Activated T-helper 1 cell treated with Interleukin-2 at 50 U/mL for 16 hours (primary cell): ENCODE measurements at places on chromosomes 6 and 20.

GRCh38 chr6:46219661-46220060 lies 48.9 kb upstream of the ENPP5 start:
- DNase-seq = no peak

DNA sequence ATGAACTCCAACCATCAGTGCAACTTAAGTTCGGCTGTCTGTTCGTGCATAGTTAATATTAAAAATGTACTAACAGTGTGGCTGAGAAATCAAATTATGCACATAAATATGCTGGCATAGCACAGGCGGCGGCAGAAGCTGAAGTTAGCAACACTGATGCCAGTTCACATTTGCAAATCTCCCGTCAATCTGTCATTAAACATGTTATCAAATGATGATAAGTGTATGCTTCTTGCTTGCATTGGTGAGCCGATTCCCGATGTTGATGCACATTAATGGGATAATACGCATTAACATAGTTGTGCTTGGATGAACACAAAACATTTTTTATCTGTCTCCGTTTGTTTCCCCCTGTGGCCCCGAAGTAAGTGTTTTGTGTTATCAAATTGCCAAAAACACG lies 309.4 kb downstream of the ZNF217 start:
- no peak for DNase-seq

DNA sequence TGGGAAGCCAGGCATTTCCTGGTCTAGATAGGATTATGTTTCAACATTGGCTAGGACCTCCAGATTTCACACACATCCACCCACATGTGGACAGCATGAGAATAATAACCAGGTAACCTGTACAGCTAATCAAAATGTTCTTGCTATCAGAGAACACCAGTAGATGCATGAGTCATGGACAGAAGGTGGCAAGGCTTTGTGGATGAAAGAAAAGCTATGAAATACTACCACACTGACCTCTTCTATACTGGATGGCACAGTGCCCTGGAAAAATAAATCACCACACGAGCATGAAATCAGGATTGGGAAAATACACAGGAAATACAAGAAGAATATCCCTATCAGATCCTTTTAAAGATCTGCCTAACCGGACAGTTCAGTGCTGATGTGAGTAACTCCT lies 113.0 kb downstream of the GMDS start:
- no peak for DNase-seq

GRCh38 chr6:166058064-166058739 lies 109.4 kb downstream of the TBXT start:
- DNase-seq = no peak

- DNase-seq = no peak
Observed at GRCh38 chr6:82534876-82535275, 171.3 kb downstream of the TPBG start.

- no peak for DNase-seq
Observed at GRCh38 chr6:84050408-84050807, 16.8 kb downstream of the MRAP2 start.

GRCh38 chr6:144094731-144095133 lies 641 bp downstream of the SF3B5 start:
- DNase-seq = no peak

DNA sequence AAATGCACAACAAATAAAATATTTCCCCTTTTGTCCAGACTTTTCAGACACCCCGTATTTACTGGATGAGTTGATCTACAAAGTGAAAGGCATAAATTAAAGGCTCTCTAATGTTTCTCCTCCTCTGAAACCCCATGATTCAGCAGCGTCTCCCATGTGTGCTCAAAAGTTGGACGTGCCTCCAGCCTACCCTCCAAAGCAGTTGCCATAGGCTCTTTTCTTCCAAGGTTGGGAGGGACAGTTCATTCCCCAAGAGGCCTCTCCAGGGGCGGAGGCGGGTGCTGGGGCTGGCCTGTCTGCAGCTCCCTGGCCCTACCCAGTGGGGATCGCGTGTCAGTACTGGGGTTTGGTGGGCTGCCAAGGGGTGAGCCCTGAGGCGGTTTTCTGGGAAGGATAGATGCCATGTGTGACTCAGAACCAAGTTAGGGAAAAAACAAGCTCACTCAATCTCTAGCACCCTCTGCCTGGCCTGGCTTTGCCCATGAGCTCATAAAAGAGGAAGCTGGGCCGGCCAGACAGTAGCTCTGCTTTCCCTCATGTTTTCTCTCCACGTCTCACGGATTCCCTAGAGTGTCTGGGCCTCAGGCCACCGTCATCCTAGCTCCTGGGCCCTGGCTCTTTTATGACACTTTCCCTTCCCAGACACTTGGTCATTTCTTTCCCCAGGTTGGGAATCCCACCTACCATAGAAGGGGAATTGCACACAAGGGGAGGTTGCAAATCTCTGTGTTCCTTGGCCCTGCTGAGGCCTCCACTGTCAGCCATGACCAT lies 8.0 kb upstream of the IER3 start:
- no peak for DNase-seq

DNA sequence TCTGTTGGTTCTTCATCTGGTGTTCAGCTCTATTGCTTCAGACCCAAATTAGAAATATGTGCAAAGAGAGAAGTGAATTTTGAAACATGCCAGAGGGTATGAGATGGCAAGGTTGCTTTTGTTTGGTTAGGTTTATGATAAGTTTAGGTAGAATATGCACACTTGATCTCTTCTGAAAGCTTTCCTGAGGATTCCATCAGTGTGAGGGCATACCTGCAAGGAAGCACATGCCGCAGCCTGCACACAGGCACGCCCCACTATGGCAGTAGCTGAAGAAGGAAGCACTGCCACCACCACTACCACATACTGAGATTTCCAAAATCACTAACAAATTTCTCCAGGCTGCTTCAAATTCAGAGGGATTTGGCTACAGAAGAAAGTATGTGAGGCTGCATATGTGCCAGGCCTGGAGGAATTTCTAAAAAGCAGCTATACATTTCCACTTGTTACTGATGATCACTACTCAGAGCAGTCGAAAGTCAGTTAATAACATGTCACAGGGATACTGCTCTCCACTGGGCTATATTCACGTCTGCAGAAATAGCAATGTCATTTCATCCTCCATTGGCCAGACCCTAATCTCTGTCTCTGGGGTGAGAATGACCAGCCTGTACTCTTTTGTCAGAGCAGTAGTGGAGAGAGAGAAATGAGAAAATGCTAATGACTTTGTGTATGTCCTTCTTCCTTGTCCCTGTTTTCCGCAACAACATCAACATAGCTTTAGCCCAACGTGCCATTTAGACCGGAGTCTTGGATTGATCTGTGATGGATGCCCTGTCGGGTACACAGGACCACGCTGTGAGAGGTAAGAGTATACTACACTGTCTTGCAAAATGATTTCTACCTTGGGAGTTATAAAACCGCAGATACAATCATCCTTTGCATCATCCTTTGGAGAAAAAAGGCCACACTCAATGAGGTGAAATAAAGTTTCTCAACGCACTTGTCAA lies 396.7 kb downstream of the LAMA2 start:
- DNase-seq = no peak

GRCh38 chr6:26329763-26330511 lies 35.1 kb upstream of the BTN3A2 start:
- no peak for DNase-seq

DNA sequence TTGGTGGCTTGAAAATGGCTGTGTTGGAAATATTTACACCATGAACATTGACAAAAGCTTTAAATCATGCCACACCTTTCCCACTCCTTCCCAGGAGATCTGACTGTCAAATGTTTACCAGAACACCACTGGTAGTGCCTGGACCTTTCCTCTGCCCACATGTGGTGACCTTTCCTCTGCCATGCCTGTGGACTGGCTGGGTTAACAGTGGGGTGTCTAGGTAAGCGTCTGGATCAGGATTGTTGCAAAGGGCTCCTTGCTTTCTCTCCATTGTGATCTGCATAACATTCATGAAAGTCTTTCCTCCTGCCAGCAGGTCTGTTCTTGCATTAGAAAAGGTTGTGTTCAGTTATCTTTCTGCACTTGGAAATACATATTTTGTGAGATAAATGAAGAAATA lies 572.7 kb downstream of the DHX35 start:
- DNase-seq = no peak

GRCh38 chr6:69915346-69915745 lies 49.0 kb downstream of the COL19A1 start:
- DNase-seq = no peak

DNA sequence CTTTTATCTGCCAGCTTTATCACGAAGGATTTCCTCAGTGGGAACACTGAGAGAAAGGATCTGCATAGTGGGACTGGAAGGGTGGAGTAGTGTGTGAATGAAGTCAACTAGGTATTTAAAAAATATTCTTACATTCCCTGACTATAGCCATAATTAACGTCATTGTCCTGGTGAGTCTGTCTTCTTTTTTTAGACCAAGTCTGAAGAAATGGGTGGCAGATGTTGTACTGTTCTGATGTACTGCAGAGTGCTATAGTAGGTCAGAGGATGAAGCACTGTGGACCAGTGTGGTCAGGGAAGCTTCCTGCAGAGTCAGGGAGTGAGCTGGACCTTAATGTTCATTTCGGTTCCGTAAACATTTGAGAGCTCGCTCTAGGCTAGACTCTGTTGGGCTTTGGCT lies 11.9 kb downstream of the TULP4 start:
- no peak for DNase-seq

DNA sequence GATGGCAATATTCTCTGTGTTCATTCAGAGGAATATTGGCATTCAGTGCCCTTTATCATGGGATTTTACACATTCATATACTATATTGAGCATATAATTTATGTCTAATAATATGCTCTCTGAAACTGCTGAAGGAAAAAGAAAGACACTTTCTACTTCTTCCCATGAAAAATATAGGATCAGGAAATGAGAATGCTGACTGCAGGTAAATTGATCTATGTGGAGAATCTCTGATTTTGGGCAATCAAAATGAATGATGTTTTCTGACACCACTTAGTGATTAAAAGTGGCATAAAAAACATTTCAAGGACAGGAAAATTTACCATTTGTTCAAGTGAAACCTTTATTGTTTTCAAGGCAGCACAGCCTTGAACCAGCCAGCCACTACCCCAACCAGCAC lies 260.1 kb upstream of the STXBP5 start:
- no peak for DNase-seq

- no peak for DNase-seq
Observed at GRCh38 chr6:39934131-39934757, at the start of gene MOCS1. Gene MOCS1, minus strand, starts transcription at chr6:39934462. Its CDS starts 45 bp downstream, at chr6:39934417.

DNA sequence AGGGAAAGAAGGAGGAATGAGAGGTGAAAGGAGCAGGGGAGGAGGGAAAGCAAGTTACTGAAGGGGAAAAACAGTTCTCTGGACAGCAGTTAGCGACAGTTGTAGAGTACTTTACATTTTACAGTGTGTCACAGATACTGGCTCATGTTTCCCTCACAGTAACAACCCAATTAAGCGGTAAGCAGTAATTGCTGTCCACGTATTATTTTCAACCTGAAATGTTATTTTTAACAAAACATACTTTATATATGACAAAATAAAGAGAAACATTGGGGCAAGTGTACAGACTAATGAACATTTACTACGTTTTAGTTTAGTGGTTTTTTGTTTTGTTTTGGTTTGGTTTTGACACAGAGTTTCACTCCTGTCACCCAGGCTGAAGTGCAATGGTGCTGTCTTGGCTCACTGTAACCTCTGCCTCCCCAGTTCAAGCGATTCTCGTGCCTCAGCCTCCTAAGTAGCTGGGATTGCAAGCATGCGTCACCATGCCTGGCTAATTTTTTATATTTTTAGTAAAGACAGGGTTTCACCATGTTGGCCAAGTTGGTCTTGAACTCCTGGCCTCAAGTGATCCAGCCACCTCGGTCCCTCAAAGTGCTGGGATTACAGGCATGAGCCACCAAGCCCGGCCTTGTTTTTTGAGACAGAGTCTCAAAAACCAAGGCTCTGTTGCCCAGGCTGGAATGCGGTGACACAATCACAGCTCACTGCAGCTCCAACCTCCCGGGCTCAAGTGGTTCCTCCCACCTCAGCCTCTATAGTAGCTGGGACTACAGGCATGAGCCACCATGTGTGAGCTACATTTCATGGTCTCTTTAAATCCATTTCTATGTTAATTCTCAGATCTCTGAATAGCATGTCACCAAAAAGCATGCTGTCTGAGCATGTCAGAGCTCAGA lies 22.6 kb upstream of the BTN3A2 start:
- DNase-seq = no peak

GRCh38 chr20:35116258-35116657 lies 23.7 kb upstream of the TRPC4AP start:
- DNase-seq = no peak

GRCh38 chr6:88539295-88539764 lies 373.2 kb upstream of the CNR1 start:
- no peak for DNase-seq

DNA sequence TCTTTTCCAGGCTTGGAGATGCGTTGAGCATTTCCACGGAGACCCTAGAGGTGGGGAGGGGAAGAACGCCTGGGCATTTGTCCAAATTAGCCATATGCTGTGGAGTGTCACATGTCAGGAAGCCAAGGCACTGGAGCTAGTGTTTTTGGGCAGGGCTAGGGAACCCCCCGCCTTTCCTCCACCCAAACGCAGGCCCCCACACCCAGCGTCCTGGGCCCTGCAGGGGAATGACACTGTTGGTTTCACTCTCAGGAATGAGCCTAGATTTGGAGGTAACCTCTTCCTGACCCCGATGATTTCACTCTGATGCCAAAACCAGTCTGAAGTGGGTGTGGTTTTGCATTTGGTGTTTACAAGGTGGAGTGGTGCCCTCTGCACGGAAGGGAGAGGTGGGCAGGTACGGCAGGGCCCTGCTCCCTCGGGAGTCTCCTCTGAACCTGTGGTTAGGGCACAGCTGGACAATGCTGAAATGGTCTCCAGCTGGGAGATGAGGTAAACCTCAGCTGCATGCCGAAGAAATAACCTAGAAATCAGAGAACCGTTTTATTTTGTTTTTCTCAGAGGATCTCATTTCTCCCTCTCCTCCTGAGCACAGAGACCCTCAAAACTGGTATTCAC lies 29.5 kb downstream of the MTHFD1L start:
- no peak for DNase-seq

GRCh38 chr20:64161356-64162238 lies 2.7 kb upstream of the MYT1 start:
- DNase-seq = no peak

GRCh38 chr6:72793641-72794395 lies 172.0 kb downstream of the KCNQ5 start:
- DNase-seq = no peak

- no peak for DNase-seq
Observed at GRCh38 chr6:159695984-159696383, 2.9 kb upstream of the SOD2 start.
